ENCODE measurements at places on chromosomes 4 and X. TPM values are rescaled to one million over a fixed set of nuclear protein-coding genes. Genes with fewer than 3 reads are reported as not detected.

Gene ADH6
- 0.13 TPM for total RNA-seq

Gene LINC00632
- 1.6 TPM for total RNA-seq

Gene ETDA
- not detected for total RNA-seq

Gene TLR8
- not detected for total RNA-seq

Gene CFP
- total RNA-seq, result 0.53 TPM

Measured in A549 treated with AZD2906 at 1 μM for 4 hours (cell line).